ENCODE measurements at places on chromosomes 11 and 22. TPM values are rescaled to one million over a fixed set of nuclear protein-coding genes. Genes with fewer than 3 reads are reported as not detected.

Gene RAB36
- total RNA-seq: 0.38 TPM

- no peak for DNase-seq
Measured at GRCh38 chr22:20814221-20814808, 40.4 kb downstream of the SERPIND1 start.

- DNase-seq: no peak
Measured at GRCh38 chr22:22111267-22111751, 128.7 kb upstream of the TOP3B start.

GRCh38 chr11:11476499-11476898 lies 123.4 kb upstream of the CSNK2A3 start:
- no peak for DNase-seq

DNA sequence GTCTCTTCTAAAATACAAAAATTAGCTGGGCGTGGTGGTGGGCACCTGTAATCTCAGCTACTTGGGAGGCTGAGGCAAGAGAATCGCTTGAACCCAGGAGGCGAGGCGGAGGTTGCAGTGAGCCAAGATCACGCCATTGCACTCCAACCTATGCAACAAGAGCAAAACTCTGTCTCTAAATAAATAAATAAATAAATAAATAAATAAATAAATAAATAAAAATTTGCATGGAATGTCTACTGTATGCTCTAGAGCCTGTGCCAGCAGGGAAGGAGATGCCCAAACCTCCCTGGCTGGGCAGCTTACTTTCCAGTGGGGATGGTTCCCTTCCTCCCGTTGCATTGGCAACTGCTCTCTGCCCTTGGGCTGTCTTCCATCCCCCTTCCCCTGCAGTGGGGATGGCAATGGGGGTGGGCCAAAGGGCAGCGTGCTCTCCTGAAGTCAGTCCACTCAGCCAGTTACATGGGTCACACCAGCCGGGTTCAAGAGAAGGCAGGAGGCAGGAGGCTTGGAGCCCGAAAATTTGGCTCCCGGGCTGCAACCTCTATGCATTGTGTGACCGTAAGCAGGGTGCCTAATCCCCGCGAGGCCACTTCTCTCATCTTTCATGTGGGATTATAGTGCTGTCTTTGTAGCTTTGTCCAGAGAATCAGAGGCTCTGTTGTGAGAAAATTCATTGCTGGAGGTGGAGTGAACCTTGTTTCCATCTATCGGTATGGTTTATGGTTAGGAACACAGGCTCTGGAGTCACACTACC lies 1.4 kb upstream of the LRRC10B start:
- no peak for DNase-seq

- DNase-seq: no peak
Measured at GRCh38 chr11:96279018-96279895, 63.7 kb downstream of the MAML2 start.

GRCh38 chr11:1118755-1119603 lies 38.8 kb upstream of the MUC5AC start:
- DNase-seq: peak; percentile 35

DNA sequence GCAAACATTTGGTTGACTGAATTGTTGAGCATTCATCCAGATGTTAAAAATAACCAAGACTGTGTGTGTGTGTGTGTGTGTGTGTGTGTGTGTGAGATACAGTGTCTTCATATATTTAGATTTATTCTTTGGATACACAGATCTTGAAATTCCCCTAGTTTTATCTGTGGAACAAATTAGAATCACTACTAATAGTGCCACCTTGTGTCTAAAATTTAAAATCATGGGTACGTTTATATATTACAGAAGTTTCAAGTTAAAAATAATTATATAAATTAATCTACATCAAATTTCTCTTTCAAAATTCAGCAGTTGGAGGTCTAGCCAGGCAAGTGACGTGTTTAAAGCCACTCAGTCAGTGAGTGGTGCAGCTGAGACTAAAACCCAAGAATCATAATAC lies 1566.2 kb upstream of the TENM4 start:
- no peak for DNase-seq

GRCh38 chr22:20840646-20841371 lies 17.8 kb downstream of the PI4KA start:
- no peak for DNase-seq

Gene ARHGAP20
- 1.0 TPM for total RNA-seq

Gene RFPL3
- total RNA-seq: not detected

Gene HSPB2
- total RNA-seq: 0.13 TPM

DNA sequence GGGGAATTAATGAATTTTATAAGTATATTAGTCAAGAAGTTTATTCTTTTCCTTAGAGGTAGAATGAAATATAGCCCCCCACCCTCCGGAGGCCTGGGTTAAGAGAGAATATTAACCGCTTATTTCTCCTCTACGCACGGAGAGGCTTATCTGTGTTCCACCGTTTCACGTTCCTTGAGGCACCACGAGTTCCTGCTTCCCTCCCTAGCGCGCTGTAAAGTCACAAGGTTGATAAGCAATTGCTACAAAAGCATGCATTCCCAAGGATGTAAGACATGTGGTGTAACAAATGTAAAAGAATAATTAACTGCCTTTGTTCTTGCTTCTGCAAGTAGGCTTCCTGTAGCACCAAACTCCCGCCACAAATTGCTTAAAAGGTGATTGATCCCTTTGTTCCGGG lies 1.5 kb upstream of the ANKRD42 start:
- DNase-seq: no peak

Gene RIMBP3B
- 0.08 TPM for total RNA-seq

- no peak for DNase-seq
Measured at GRCh38 chr11:92628401-92629292, 340.8 kb upstream of the MTNR1B start.

- no peak for DNase-seq
Measured at GRCh38 chr11:72807021-72807693, 7.1 kb upstream of the ATG16L2 start.

Gene DRD4
- total RNA-seq: 0.68 TPM

- DNase-seq: no peak
Measured at GRCh38 chr22:43561415-43562178, 149.8 kb downstream of the MPPED1 start.

GRCh38 chr11:32830796-32831195 lies 1.1 kb downstream of the PRRG4 start:
- DNase-seq: no peak

DNA sequence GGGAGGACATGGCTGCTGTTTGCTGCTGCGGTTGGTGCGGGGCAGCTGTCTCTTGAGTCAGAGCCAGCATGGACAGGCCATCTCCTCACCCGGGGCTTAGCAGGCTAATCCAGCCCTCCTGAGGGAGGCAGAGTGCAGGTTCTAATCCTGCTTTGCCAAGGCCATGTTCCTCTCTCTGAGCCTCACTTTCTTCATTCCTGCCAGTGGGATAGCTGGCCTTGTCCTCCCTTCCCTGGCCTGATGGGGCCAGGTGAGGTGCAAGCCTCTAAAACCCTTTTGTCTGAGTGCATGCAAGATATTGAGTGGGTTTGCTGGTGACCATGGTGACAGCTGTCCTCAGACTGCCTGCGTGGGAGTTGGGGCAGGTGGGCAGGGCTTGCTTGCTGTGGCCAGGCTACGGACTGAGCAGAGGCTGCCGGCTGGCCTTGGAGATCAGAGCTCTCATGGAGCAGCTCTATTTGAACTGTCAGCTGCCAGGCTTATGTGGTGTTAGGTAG lies 3.6 kb downstream of the USP35 start:
- peak; percentile 69 for DNase-seq

GRCh38 chr22:20459152-20459542 lies 21.5 kb upstream of the SCARF2 start:
- no peak for DNase-seq

DNA sequence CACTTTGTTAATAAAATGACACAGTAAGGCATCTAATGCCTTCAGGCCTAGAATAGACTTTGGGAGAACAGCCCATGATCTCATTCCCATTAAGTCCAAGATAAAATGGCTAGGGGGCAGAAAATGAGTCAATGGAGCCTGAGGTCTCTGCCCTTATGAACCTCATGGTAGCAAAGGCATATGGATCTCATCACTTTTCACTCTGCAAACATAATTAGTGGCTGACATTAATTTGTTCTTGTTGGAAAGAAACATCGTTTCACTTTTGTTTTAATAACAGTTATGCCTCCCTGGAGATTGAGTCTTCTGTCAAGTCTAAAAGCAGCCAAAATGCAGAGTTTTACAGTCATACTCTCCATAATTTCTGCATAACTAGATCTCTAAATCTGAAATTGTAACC lies 111.8 kb upstream of the API5 start:
- DNase-seq: no peak

GRCh38 chr11:83403691-83404389 lies 117.7 kb upstream of the CCDC90B start:
- no peak for DNase-seq

DNA sequence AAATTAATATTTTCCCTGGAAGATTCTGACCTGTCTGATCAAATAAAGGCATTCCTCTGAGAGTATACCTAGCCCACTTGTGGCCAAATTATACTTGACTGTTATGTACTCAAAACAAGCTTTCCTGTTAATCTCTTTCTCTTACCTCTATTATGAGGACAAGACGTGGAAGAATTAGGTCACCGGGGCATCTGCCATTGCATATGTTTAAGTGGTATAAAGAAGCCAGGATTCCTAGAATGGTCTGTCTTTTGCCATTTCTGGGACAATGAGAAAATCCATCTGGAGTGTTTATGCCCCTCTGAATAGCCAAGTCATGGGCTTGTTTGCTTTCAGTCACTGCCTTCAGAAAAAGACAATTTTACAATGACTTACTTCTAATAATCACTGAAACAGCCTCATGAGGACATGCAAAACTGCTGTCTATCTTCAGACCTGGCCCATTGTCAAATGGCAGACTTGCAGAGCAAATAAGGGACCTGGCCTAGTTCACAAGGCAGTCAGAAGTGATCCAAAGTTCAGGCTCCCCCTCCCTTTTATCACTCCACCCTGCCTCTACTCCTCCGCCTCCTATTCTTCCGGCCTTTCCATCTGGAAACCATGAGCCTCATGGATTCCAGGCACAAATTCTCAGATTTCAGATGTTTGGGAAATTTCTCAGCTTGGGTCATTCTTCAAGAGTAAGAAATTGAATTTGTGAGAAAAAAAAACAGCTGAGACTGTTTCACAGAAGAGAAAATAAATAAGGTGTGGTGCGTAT lies 128.1 kb upstream of the LDLRAD3 start:
- DNase-seq: peak; percentile 75

Gene VSIG10L2
- not detected for total RNA-seq

Gene SRRD
- total RNA-seq: 9.5 TPM

GRCh38 chr11:119789766-119790407 lies 60.9 kb upstream of the NECTIN1 start:
- DNase-seq: no peak

GRCh38 chr11:63920939-63921417 lies 4.0 kb upstream of the RCOR2 start:
- DNase-seq: no peak

DNA sequence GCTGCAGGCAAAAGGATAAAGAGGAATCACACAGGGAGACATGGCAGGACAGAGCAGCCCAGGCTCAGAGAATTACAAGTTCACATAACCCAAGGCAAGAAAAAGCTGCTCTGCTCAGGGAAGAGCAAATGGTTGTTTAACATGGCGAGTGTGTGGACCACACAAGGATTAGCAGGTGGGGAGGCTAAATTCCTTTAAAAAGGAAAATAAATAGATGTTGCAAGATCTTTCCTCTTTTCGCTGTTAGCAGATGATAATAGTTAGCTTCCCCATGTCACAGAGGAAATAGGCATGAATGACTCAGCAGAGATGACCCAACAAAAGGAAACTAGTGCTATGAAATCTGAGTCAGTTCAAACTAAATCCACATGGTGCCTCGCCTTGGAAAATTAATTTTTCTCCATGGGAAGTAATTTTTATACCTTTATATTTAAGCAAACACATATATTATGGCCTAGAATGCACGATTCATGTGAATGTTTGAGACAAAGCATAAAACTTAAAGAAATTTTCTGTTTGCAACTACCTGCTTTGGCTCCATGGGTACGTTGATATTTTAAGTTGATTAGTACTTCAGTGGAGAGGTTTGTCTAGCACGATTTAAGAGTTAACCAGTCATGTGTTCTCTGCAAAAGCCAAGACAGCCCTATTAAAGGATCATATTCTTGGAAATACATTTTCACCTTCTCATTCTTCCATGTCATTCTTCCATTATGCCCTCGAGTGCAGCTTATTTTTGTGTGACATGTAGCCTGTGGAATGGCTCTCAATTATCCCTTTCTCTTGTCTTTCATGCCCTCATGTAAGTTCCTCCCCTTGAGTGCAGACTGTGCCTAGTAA lies 38.5 kb upstream of the FJX1 start:
- DNase-seq: no peak

Gene RBM14
- total RNA-seq: 31.5 TPM

GRCh38 chr11:10605941-10606381 lies 37.5 kb upstream of the LYVE1 start:
- DNase-seq: no peak

Gene SCGB1D2
- total RNA-seq: not detected

Gene RASSF10
- total RNA-seq: not detected

Gene CD3G
- total RNA-seq: 0.23 TPM

Gene C11orf87
- not detected for total RNA-seq

DNA sequence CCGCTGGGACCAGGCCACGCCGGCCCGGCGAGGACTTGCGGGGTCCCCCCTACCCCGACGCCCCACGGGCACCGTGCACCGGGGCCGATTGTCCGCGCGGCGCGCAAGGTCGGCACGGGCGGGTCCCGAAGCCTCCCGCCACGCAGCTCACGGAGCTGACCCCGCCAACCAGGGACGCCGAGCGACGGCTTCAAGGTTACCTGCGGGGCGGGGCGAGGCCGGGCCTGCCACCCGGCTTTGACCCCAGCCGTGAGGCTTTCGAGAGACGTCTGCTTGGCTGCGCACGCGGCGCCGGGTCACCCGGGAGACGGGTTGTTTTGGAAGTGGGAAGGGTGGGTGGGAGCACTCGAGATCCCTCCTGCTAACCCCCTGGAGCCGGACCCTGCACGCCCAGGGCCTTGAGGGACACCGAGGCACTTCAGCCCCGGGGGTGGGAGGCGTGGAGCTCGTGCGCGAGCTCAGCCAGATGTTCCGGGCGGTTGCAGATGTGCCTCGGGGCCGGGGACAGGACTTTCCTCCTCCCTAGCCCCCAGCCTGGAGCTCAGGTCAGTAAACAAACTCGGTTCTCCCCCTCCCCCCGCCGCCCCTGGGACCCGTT lies 3.2 kb upstream of the WNT11 start:
- DNase-seq: peak; percentile 71

DNA sequence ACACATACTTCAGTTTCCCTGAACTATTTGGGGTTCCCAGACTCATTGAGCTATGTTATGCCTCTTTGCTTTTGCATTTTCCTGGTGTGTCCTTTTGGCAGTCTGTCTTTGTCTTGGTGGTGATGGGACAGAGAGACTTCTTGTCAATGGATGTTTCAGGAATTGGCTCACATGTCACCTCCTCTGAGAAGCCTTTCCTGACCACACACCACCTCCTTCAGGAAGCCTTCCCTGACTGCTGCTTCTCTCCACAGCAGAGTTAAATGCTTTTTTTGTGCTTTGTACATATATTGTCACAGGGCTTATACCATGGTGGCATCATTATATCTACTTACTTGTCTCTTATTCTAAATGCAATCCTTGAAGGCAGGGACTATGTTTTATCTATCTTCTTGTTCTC lies 28.5 kb upstream of the ELF5 start:
- no peak for DNase-seq

DNA sequence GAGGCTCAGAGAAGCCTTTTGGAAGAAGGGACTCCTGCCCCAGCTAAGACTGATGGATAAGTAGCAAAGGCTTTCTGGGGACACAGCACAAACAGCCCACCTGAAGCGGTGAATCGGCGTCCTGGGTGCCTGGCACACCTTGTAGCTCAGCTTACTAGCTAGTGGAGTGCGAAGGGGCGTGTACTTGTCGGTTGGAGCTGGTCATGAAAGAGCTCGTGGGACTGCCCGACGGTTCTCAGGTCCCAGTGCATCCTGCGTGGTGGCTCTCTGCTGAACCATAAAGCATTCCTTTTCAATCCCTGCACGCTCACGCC lies 690 bp upstream of the UVRAG start:
- DNase-seq: no peak

Gene RASGRP2
- total RNA-seq: 4.2 TPM

Measured in left lobe of liver (tissue), 2 donors.